ENCODE measurements at places on chromosomes 6 and 20.

DNA sequence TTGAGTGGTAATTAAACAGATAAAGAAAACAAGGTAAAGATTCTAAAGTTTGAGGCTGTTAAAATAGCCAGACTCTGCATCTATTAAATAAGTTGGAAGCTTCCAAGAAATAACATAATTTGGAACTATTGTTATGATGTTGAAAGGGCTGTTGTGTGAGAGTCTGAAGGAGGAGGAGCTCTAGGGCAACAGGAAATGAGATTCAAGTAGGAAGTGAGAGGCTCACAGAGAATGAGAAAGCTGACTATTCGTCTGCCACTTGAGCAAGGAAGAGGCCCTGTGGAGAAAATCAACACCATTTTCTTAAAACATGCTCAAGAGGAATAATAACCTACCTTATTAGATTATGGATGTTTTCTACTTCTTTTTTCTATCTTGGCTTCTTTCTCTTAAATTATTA lies 185.2 kb downstream of the SLC24A3 start:
- peak; percentile 46 for DNase-seq

- DNase-seq = peak; percentile 78
These were observed 16.5 kb downstream of the SNAI1 start for GRCh38 chr20:49999329-49999728.

- no peak for DNase-seq
These were observed 69.1 kb downstream of the CTNNBL1 start for GRCh38 chr20:37762716-37763485.

- DNase-seq = no peak
These were observed 531.1 kb upstream of the CITED2 start for GRCh38 chr6:139905404-139906052.

GRCh38 chr6:140225701-140226436 lies 851.4 kb upstream of the CITED2 start:
- DNase-seq = no peak
